G401 (cell line): ENCODE measurements at places on chromosomes 11 and 22. TPM values are rescaled to one million over a fixed set of nuclear protein-coding genes. Genes with fewer than 3 reads are reported as not detected.

DNA sequence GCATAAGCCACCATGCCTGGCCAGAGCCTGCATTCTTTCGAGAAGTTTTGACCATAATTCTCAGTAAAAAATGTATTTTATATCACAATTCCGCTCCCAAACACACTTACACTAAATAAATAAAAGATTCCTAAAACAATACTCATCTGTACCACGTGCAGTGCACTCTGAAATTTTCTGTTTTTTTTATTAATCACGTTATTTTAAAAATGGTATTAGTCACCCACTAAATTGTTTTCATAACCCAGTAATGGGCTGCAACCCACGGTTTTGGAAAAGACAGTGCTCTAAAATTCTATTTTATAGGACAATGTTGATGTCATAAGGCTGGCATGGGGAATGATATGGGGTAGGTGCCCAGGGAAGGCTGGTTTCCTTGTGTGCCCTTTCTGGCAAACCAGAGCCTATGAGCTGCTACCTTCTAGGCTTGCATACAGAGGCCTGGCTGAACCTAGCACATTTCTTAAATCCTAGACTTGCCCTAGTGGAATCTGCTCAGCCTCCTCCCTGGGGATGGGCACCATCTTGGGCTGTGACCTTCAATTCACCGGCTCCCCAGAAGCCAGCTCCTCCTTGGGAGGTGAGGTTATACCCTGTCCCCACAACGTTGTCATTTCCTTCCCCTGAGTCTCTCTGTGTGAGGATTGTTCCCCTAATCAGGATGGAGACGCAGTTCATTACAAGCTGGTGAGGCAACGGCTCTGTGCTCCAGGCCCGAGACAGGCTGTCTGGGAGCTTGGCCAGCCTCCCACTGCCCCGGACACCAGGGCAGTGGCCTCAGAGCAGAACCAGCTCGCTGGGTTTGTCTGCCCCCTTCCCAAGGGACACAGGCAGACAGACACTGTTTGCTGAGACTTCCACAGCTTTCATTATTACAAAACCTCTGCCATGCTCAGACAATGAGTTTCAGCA, 116.5 kb upstream of the NAV2 start:
- DNase-seq: no peak

DNA sequence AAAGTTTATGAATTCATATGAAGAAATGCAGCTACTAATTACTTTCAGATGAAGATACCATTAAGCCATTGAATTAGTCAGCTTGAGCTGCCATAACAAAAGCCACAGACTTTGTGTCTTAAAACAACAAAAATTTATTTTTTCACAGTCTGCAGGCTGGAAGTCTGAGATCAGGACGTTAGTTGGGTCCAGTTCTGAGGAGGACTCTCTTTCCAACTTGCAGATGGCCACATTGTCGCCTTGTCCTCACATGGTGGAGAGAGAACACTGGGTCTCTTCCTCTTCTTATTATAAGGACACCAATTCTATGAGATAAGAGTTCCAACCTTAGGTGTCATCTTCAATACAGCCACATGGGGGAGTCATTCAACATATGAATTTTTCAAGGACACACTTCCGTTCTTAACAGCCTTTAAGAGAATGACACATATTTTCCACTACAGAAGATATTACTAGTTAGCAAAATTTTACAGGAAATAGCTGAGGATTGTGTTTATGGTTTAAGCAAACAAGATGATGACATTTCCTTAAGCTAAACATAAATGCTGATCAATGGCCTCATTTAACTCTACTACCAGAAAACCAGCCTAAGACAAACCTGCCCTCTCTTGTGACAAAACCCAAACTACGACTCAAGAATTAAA, 56.0 kb downstream of the DCUN1D5 start:
- peak; percentile 29 for DNase-seq

GRCh38 chr11:17604201-17604914, 57.3 kb downstream of the OTOG start:
- no peak for DNase-seq

GRCh38 chr11:103947546-103947919, 88.9 kb upstream of the DDI1 start:
- no peak for DNase-seq

DNA sequence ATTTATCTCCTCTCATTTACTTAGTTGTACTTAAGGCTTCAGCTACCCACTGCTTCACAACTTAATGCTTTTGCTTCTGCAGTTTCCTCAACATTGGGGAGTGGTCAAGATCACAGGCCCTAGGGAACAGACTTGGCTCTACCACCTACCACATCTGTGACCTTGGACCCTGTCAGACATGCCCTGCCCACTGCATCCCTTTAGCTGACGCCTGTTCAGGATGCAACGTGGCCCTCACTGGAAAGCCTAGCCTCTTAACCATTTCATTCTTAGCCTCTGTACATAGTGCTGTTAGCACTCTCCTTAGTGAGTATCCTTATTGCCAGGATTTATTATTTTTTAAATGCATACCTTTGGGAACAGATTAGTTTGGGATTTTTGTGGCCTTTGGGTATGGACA, 34.4 kb downstream of the TNRC6B start:
- DNase-seq: no peak

- DNase-seq: no peak
Observed at GRCh38 chr11:85698195-85698594, 12.2 kb upstream of the CCDC89 start.

- DNase-seq: no peak
Observed at GRCh38 chr22:49934160-49934890, 15.9 kb downstream of the CRELD2 start.

DNA sequence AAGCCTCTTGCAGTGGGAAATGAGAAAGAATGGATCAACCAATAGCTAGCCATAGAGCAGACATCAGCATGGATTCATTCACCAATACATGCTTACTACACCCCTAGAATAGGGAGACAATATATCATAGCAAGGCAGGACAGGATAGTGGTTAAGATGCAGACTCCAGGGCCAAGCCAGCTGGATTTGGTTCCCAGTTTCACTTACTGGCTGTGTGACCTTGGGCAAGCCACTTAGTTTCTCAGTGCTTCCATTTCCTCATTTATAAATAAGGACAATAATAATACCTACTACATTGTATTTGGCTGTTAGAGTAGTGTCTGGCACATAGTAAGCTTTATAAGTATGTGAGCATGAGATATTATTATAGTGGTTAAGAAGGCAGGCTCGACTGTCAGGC, 7.1 kb downstream of the DCHS1 start:
- no peak for DNase-seq

- no peak for DNase-seq
Observed at GRCh38 chr11:101931692-101932091, 15.4 kb upstream of the ANGPTL5 start.

- no peak for DNase-seq
Observed at GRCh38 chr22:20405291-20405930, 11.5 kb downstream of the ZNF74 start.

GRCh38 chr11:82229341-82229740, 504.3 kb downstream of the FAM181B start:
- DNase-seq: peak; percentile 29

GRCh38 chr11:47641600-47642098, 710 bp downstream of the MTCH2 start:
- peak; percentile 55 for DNase-seq

- DNase-seq: no peak
Observed at GRCh38 chr22:32661737-32662586, 139.5 kb upstream of the TIMP3 start.

- DNase-seq: no peak
Observed at GRCh38 chr11:4019891-4020290, 74.7 kb upstream of the RRM1 start.

GRCh38 chr11:73416786-73417185, 40.6 kb downstream of the RELT start:
- DNase-seq: no peak

- DNase-seq: no peak
Observed at GRCh38 chr11:15641271-15642045, 526.7 kb downstream of the INSC start.

KCNQ1OT1 gene
- 0.49 and 0.75 TPM in 2 replicates for total RNA-seq

GRAMD4 gene
- total RNA-seq: 23.5 and 45.4 TPM in 2 replicates

KCNE3 gene
- not detected in 2 replicates for total RNA-seq

KCTD17 gene
- 24.9 and 30.0 TPM in 2 replicates for total RNA-seq

CTR9 gene
- total RNA-seq: 16.7 and 34.0 TPM in 2 replicates
